Stimulated activated CD4-positive, alpha-beta T cell treated with anti-CD3 and anti-CD28 coated beads, Interleukin-1b, Interleukin-23, amount 100 ng/mL, for 24 hours (primary cell): ENCODE measurements at places on chromosomes 4 and X.

GRCh38 chr4:102342404-102343074, 2.7 kb downstream of the SLC39A8 start:
- no peak for DNase-seq

DNA sequence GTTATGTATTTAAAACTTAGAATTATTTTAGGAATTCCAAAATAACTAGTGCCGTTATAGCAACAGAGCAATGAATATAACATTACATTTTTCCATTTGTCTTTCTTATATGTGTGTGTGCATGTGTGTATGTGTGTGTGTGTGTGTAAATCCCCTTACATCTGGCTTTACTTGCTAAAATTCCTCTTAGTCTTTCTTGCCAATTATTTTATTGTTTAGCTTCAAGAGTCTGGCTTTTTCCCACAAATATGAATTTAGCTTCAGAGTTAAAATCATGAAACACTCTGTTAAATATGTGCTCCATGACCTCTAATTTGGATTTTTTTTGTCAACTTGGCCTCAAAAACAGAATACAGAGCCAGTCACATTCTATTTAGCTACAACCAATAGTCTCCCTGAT, 18.9 kb downstream of the FGF13 start:
- DNase-seq = no peak

DNA sequence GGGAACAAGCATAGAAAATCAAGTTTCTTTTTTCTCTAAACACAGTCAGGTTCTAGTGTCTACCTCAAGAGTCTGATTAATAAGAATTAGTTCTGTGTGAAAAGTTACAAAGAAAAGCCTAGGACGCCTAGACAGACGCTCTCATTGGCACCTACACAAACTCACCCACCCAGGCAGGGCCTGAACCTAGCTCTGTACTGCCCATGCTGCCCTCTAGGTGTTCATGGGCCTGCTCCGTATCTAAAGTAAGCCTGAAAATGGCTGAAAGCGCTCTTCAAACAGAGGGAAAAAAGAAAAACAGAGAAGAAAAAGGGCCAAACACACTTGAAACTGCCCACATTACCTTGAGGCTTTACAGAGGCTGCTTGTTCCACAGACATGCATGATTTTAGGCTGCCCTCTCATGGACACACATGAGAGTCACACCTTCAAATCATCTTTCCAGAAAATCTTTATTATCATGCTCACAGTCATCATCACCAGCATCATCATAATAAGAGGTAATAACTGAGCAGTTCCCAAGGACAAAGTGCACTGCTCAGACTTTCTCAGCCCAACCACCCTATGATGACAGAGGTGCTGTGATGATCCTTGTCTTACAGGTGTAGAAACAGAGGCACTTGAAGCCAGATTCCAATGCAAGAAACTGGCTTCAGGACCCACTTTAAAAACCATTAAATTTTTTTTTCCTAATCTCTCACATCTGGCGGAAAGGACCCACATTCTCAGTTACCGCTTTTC, 49.6 kb downstream of the MAP7D2 start:
- DNase-seq = no peak

GRCh38 chrX:78945186-78945912, at the start of gene P2RY10:
P2RY10 (plus strand) TSS chrX:78945391; CDS start chrX:78960521, 15,130 bp downstream.
- DNase-seq = no peak

DNA sequence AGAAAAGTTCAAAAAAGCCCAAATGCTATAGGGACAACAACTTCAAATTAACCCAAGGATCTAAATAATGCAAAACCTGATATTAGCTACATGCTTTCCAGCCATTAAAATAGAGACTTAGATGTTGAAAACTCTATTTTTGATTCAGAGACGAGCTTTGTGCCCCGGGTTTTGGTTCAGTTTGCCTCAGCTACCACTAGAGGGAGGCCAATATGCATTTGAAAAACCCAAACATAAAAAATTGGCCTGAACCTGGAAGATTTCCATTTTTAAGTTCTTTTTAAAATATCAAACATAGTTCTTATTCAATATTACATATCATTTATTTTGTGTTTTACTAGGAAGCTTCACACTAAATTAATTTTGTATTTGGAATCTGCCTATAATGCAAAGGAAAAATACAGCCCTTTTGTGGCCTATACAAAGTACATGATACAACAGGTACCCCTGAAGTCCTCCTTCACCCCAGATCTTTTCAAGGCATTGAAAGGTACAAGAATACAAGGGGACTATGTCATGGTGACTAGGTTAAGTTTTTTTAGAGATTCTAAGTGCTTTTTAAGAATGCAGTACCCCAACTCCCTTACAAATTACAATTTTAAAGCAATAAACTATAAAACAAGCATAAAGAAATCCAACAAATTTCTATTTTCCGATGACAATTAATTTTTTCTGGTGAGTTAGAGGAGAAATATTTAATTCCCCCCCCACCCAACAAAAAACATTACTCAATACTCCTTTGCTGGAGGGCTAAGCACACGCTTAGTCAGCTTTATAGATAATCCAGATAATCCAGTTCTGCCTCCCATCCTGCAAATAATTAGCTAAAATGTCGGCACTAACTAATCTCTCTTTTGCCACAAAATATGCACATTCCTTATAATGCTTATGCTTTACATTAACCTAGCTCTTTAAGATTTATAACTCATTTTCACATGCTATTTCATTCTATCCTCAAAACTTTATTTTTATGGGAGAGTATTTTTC, 97.7 kb upstream of the PTPN13 start:
- no peak for DNase-seq

GRCh38 chr4:121764702-121765367, at the start of gene SMIM43:
SMIM43 (minus strand) TSS chr4:121765164; CDS start chr4:121765105, 59 bp downstream.
- no peak for DNase-seq

DNA sequence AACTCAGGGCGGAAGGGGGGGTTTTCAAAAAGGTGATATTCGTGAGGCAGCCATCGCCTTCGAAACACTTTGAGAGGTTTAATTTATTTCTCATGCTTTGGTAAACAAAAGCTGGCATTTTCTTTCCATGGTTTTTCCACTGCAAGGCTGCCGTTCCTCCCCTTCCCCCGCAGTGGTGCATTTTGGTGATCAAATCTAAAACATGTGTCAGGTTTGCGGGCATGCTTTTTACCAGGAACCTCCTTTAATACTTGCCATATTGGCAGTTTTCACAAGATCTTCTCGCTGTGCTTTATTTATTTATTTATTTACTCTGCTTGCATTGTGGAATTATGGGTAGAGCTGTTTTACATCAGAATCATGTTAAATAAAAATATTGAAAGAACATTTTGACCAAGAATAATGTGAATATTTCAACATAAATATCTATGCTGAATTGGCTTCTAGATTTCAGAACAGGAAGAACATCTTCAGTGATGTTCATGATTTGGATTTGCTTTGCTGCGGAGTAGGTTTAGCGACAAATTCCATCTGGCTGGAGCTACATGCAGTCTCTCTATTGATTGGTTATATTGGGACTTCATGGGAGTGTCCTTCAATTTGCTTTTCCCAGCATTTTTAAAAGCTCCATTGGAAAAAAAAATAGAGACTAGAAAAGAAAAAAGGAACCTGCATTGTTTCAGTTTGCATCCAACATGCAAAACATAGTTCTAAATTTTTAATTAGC, 54.4 kb downstream of the STOX2 start:
- DNase-seq = no peak

DNA sequence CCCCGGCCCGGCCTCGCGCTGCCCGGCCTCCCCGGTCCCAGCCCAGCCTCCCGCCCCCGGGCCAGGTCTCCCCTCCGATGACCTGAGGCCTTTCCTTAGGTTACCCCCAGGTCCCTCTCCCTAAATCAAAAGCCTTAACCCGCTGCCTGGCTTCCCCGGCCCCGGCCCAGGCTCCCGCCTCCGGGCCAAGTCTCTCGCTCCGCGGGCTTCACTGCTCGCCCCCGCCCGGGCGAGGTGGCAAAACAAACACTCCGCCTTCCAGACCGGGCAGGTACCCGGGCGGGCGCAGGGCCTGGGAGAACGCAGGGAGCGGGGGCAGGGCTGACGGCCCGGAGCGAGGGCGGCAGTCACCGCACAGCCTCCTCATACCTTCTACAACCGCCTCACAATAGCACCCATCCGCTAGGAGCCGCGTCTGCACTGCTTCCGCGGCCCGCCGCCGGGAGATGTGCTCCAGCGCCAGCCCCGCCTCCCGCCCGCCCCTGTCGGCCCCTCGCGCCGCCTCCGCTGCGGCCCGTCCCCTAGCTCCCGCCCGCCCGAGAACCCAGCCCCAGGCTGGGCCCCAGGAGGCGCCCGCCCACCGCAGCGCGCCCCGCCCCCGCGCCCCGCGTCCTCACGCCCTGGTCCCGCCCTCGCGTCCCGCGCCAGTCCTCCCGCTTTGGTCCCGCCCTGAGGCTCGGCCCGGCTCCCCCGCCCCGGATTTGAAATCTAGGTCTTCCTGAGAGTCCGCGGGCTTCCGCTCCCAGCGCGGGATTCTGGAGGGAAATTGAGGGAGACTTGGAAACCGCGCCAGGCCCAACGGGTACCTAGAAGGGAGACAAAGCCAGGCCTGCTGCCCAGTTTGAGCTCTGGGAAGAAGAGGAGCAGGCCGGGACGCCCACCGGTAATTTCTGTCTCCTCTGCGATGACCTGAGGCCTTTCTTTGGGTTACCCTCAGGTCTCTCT, at the start of the genes CASP3 and PRIMPOL:
Gene CASP3, minus strand, starts transcription at position 422 of the 945 bp plus-strand sequence. CDS start 10,994 bp downstream, outside the sequence.
Gene PRIMPOL, plus strand, starts transcription at position 713 of the 945 bp plus-strand sequence. CDS start 7,403 bp downstream, outside the sequence.
- DNase-seq = peak; percentile 94

GRCh38 chrX:11386812-11387211, 93.6 kb downstream of the AMELX start:
- DNase-seq = no peak

GRCh38 chr4:123412091-123412505, 15.5 kb downstream of the SPRY1 start:
- no peak for DNase-seq

DNA sequence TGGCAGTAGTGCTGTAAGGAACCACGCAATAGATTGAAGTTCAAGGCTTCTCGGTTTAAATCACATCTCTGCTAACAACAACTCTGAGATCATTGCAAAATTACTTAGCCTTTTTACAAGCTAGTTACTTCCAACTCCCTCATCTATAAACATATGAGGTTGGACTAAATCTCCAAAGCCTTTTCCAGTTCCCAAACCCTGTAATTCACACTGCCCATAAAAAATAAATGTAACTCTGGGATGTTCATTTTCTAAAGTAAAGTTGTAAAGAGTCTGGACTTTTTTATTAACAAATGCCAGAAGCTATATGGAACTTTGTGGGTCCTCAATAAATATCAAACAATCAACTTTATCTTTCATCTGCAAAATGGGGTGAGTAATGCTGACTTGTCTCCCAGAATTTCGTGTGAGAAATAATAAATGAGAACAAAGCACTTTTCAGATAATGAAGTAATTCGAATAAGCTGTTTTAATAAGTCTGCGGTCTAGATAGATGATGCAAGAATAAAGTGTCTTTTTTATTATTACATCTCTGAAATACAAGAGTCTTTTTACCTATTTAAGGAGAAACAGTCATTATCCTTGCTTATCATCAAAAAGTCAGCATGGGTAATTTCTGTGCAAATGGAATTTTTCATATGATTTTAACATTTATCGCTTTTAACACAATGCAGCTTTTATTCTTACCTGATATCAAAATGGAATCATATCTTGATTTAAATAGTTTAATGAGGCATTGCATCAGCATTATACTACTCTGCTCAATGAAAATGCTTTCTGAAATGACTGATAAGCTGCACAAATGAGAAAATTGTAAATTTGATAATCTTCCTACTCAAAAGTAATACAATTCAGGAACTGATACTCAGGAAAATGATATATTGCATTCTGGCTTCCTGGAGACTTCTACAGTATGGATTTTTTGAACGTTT, 252.6 kb downstream of the BANK1 start:
- DNase-seq = no peak

- no peak for DNase-seq
Observed at GRCh38 chr4:126358041-126358440, 1043.3 kb downstream of the FAT4 start.

- DNase-seq = no peak
Observed at GRCh38 chrX:110086916-110087484, 84.1 kb downstream of the TMEM164 start.

DNA sequence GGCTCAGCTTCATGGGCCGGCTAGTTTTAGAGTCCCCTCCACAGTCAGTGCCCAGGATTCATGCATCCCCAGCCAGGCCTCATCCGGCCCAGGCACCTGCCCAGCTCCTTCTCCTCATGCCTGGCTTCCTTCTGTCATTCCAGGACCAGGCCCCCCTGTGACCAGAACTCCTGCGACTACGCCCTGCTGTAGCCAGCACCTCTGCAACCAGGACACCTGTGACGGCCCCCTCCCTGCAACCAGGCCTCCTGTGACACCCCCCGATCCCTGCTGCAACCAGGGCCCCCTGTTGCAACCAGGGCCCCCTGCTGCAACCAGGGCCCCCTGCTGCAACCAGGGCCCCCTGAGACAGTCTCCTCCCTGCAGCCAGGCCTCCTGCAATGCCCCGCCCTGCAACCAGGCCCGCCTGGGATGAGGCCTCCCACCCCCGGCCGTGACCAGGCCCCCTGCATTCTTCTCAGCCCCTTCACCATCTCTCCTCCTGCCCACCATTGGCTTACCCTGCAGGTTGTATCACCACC, 46.8 kb downstream of the HTRA3 start:
- DNase-seq = no peak

GRCh38 chr4:163672751-163673150, 178.3 kb downstream of the TMA16 start:
- DNase-seq = no peak

GRCh38 chr4:57053508-57053907, 56.7 kb downstream of the IGFBP7 start:
- DNase-seq = no peak

- no peak for DNase-seq
Observed at GRCh38 chr4:184588893-184589292, 60.4 kb downstream of the CASP3 start.

- DNase-seq = no peak
Observed at GRCh38 chrX:66399273-66399672, 235.2 kb downstream of the HEPH start.

GRCh38 chr4:173325007-173325736, 9.0 kb downstream of the HMGB2 start:
- DNase-seq = no peak

DNA sequence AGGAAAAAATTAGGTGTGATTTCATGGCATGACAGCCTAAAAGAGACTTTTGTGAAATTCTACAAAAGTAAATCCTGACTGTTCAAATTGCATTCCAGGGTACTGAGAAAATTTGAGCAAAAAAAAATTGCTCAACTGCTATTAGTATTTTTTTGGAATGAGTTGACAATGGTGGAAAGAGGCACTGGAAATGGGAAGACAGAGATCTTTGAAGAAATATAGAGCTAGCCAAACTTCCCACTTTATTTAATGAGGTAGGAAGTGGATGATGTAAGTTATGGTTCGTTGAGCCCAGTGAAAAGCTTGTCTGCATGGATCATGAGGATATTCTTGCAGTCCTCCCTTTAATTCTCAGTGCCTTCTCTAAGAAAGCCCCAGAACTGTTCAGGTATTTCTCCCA, 183.8 kb downstream of the PTTG2 start:
- DNase-seq = no peak
